ENCODE measurements at places on chromosomes 16 and 17. TPM values are rescaled to one million over a fixed set of nuclear protein-coding genes. Genes with fewer than 3 reads are reported as not detected.

The KRT25 gene
- 0.35 TPM for total RNA-seq

DNA sequence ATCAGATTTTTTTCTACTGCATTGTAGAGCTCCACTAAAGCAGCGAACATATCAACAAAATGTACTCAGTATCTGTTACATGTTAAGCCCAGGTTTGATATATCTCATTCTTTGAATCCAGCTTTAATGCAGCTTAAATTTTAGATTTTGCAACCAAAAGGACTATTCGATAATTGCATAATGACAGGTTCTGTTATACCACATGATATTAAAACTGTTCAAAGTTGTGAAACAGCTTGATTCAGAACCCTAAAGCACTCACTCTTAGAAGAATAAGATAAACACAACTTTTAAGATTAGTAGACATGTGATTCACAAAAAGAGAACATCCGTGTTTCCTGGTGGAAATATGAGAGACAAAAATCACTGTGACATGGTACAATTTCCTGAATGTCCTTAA lies 427.9 kb downstream of the CDH11 start:
- DNase-seq, result no peak

DNA sequence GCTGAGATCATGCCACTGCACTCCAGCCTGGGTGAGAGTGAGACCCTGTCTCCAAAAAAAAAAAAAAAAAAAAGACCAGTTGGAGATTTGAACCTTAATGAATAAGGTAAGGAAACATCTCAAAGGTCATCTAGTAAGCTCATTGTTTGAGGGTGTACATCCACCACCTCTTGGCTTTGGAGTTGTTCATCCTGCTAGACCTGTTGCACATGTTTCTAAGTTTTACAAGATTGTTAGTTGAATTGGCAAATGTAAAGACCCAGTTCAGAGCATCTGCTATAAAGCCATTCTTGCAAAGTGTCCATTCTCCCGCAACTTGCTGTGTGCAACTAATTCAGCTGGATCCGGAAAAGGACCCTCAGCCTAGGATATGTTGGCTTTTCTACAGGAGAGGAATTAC lies 1.5 kb downstream of the PSMD7 start:
- no peak for DNase-seq

The FASN gene
- total RNA-seq, result 15.4 TPM

The SEZ6 gene
- total RNA-seq, result 0.04 TPM

- peak; percentile 71 for DNase-seq
Observed at GRCh38 chr17:75289832-75290337, 652 bp upstream of the SLC25A19 start.

DNA sequence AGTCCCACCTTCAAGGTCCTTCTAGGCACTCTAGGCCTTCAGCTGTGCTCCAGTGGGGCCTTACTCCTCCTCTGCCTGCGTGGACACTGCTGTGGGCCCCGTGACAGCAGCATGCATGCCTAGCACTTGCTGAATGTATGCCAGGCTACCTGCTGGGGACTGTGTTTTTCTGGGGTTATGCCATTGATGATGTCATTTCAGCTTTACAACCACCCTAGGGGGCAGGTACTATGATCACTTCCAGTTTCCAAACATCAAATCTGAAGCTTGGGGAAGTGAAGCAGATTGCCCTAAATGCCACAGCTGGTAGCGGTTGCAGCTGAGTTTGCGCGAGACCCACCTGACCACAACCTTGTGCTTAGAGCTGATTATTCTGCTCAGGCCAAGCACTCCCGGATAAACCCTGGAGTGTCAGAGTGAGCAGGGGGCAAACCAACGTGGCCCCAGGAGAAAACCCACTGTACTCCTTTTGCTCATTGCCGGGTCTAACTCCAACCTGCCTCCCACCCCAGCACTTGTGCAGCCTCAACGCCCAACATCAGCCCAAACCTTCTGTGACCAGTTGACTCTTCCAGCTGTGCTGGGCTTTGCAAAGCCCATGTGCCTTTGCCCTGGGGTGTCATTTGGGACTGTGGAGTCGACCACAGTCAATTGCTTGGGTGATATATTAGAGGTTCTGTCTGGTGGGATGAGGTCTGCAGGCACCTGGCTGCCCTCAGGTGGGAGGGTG lies 168.4 kb downstream of the ENGASE start:
- DNase-seq, result no peak

DNA sequence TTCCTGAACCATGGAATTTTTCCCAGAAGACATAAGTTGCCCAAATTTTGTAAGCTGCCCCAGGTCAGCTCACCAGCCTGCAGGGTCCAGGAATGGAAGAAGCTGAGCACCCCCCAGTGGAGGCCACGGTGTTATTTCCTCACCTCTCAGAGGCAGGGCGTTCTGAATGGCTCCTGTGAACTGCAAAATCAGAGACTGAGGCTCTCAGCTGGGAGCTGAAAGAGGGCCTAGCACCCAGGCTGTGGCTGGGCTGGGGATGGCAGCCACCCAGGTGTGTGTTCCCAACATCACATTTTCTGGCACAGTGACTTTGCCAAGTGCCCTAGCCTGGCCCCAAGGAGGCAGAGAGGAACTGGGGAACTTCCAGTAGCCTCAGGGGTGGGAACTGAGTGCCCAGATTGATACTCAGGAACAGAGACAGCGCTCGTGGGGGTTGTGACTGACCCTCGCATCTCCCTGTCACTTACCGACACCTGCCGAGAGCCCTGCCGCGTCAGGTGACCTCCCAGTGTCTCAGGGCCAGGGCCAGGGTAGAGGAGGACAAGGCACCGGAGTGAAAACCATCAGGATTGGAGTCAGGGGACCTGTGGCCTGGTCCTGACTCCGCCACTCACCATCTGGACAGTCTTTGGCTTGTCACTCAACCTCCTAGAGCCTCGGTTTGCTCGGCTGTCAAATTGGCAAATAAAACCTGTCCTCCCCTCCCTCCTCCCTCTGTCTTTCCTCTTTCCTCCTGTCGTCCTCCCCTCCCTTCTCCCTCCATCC lies 11.3 kb downstream of the CACNG4 start:
- no peak for DNase-seq

The CLEC19A gene
- total RNA-seq, result not detected

The KRT222 gene
- 1.3 TPM for total RNA-seq

DNA sequence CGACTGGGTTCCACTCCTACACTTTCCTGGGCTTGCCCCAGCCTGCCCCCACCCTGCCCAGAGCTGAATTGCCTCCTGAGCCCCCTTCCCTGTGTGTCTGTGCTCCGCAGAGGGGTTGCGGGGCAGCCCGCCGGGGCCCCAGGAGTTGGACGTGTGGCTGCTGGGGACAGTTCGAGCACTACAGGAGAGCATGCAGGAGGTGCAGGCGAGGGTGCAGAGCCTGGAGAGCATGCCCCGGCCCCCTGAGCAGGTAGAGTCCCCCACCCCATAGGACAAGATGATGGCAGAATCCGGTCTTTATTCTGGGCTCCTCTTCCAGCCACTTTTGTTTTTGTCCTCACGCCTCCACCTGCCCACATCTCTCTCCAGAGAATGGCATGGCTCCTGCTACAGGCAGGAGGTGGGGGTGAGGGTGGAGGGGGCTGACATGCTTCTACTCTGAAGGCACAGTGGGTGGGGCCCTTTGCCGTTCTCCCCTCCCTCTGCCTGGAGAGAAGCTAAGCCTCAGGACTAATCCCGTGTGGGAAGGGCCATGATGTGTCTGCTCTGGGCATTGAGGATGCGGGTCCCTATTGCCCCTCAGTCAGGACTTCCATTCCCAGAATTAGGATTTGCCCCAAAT lies 3.5 kb downstream of the ACBD4 start:
- DNase-seq, result no peak

DNA sequence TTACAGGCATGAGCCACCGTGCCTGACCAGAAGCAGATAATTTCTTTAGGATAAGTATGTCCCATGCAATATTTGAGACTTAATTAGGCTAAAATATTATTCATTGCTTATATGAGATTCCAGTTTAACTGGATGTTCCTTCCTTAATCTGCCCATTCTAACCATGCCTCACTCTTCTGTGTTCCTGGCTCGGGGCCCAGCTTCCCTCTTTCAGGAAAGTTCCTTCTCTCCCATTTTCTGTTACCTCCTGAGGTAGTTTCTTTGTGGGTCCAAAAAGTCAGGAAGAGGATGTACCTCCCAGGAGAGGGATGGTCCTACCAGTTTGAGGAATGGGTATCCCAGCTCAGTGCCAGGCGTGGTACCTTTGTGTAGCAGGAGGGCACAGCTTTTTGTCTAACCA lies 23.3 kb downstream of the UNK start:
- no peak for DNase-seq

The ATP2A1 gene
- total RNA-seq, result 280 TPM

DNA sequence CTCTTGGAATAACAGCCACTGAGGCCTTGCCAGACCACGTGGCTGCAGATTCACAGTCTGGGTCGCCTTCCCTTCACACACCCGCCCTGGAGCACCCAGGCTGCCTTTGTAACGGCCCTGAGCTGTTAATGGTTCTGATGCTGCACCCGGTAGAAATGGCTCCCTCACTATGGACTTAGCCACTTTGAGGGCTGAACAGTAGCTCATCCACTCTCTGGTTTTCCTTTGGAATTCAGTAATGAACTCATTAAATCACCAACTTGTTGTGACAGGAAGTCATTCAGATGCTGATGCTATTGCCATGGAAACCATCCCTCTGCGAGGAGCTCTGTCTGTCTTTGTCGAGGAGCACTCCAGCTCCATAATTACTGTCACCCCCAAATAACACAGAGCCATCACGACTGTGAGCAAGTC lies 59.2 kb downstream of the CDK5R1 start:
- peak; percentile 13 for DNase-seq

Measured in muscle of leg (tissue), 16 donors.